ENCODE measurements at places on chromosomes 3 and 15. TPM values are rescaled to one million over a fixed set of nuclear protein-coding genes. Genes with fewer than 3 reads are reported as not detected.

The APPL1 gene
- 46.0 TPM for total RNA-seq

The SCAMP5 gene
- 2.0 TPM for total RNA-seq

DNA sequence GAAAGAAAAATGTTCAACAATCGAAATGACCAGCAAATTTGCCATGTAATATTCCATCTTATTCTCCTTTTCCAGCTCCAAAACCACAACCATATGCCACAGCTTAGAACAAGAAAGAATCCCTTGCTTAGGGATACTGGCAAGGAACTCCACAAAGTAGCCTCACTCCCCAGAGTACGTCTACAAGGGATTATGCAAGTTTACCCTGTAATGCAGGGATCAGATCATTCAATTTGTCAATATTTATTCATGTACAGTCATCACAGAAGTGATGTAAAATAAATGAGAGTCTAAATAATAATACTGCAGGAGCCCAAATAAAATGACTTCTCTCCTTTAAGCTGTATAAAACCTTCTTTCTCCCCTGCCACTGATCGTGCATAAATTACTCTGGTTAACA lies 23.5 kb upstream of the MYO1E start:
- H3K4me3 ChIP-seq: no peak overlapping the region
- H3K27ac ChIP-seq: no peak overlapping the region
- H3K4me1 ChIP-seq: no peaks in the 10 kb centered on the region

The WDR93 gene
- total RNA-seq: not detected

DNA sequence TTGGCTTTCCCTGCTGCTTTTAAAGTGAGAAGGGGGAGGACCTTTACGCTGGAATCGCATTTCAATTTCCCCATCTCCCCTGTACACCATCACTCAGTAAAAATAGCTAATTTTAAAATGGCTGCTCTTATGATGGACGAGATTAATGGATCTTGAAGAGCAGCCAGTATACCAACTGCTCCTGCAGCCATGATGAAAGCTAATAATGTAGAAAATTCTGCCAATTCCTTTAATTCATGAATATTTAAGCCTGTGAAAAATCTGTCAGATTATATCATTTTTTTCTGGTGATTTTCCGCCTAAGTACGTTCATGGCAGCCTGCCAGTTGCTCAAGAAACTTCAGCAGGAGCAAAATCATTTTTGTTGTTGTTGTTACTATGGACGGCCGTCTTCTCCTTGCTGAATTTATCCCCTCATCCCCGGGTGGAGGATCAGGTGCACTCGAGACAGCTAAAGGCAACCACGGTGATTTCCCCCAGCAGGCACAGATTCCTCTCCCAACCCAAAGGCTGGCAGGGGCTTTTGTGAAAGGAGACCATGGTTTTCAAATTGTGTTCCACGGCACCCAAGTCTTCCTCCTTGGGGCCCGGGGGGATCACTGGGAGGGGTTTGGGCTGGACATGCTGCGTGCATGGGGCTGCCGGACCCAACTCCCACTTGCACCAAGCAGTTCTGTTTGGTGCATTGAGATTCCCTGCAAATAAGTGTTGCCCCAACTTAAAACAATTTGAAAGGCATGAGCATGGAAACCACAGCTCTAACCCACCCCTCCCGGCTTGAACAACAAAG lies 289.6 kb downstream of the UACA start:
- H3K27me3 ChIP-seq: peaks cover 72% of the 10 kb centered on the region
- peaks cover 7% of the 10 kb centered on the region for H3K36me3 ChIP-seq
- no peak for DNase-seq
- no peak overlapping the region for H3K27ac ChIP-seq

The TRAT1 gene
- total RNA-seq: 99.4 TPM

The SPESP1 gene
- 1.2 TPM for total RNA-seq

GRCh38 chr3:31522152-31522551 lies 10.6 kb upstream of the STT3B start:
- H3K4me3 ChIP-seq: no peak overlapping the region
- peaks cover 18% of the 10 kb centered on the region for H3K4me1 ChIP-seq
- H3K36me3 ChIP-seq: no peaks in the 10 kb centered on the region
- DNase-seq: peak; percentile 13
- H3K27ac ChIP-seq: peak overlapping the region; percentile 42
- no peaks in the 10 kb centered on the region for H3K27me3 ChIP-seq

GRCh38 chr15:101795455-101795854 lies 7.9 kb upstream of the OR4F6 start:
- no peak for DNase-seq
- H3K27ac ChIP-seq: no peak overlapping the region
- H3K27me3 ChIP-seq: peaks cover 11% of the 10 kb centered on the region
- no peaks in the 10 kb centered on the region for H3K4me1 ChIP-seq
- H3K36me3 ChIP-seq: no peaks in the 10 kb centered on the region

The SHC4 gene
- total RNA-seq: 26.4 TPM

- DNase-seq: no peak
- no peaks in the 10 kb centered on the region for H3K4me1 ChIP-seq
- peaks cover 3% of the 10 kb centered on the region for H3K36me3 ChIP-seq
- no peak overlapping the region for H3K4me3 ChIP-seq
- H3K27me3 ChIP-seq: no peaks in the 10 kb centered on the region
Observed at GRCh38 chr3:158279609-158280008, 169.7 kb downstream of the RSRC1 start.

GRCh38 chr3:159859424-159859823 lies 129.2 kb upstream of the IL12A start:
- no peaks in the 10 kb centered on the region for H3K36me3 ChIP-seq
- peaks cover 20% of the 10 kb centered on the region for H3K27me3 ChIP-seq
- H3K4me3 ChIP-seq: no peak overlapping the region
- peaks cover 10% of the 10 kb centered on the region for H3K4me1 ChIP-seq
- H3K27ac ChIP-seq: no peak overlapping the region
- no peak for DNase-seq

All from activated T-helper 1 cell treated with anti-CD3 and anti-CD28 coated beads, Interleukin-12 subunit alpha, Interleukin-12 subunit beta, Interleukin-2, Interleukin-4 antibody, amounts not matched to agents 30 ng/mL and 10 ng/mL and 1 ng/mL, durations not matched to agents 14 hours and 24 hours and 36 hours (primary cell).